ENCODE measurements at places on chromosomes 5 and 9.

DNA sequence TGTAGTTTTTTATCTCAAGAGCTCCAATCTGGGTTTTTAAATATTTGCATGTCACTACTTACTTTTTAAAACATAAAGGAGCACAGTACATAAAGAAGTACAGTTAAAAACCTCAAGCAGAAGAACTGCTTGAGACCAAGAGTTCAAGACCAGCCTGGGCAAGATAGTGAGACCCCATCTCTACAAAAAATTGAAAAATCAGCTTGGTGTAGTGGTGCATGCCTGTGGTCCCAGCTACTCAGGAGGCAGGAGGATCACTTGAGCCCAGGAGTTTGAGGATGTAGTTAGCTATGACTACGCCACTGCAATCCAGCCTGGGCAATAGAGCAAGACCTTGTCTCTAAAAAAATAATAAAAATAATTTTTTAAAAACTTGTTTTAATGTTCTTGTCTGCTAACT lies 972.7 kb upstream of the DMAC1 start:
- DNase-seq = no peak

DNA sequence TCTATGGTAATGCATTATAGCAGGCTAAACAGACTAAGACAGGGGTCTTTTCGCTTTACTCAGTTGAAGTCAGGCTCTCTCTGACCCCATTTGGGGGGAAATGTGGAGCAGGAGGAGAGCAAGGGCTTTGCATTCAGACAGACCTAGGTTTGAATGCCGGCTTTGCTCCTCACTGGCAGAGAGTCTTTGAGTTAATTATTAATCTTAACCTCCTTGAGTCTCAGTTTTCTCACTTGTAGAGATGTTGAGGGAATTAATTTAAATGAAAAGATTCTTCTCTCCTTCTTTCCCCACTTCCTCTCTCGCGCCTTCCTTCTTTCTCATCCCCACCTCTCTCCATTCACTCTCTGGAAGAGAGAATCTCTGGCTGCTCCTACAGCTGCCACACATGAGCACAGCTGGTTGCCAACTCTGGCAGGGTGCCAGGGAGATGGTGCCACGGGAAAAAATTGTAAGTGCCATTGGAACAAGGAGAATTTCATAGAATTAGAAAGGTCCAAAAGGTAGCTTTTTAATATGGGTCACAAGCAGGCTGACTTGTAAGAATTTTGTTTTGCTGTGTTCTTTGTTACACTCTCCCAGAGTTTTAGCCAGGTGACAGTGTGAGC lies 25.2 kb upstream of the GLRA1 start:
- no peak for DNase-seq

- DNase-seq = no peak
These were observed 25.2 kb downstream of the NEURL1B start for GRCh38 chr5:172666251-172666650.

DNA sequence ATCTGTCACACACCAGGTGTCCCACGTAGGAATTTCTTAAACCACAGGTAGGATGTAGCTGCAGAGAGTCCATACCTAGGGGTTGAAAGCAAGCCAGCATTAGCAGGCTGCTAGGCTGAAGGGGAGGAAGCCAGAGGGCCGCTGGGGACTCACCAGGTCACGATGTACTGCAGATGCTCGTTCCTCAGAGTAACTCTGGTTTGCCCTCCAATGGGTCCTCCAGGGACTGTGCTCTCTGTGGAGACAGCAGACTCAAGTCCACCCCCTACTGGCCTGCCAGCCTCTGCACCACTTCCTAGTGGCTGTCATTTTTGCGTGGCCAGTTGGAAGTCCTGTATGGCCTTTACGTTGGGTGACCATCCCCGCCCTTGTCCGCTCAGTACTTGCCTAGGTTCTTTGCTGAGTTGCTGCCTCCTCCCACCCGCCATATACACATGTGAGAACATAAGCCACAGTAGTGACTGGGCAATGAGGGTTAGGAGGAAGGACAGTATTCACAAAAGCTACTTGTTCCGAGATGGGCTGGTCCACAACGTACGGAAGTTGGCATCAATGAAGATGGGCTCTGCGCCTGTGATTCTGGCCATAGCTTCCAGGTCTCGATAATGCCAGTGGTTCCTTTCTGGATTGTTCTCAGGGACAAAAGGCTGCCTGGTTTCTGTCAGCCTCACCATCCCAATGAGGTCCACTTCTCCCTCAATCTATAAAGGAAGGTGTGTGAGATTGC lies 4.1 kb downstream of the RPL7A start:
- DNase-seq = peak; percentile 48

GRCh38 chr5:132363431-132364112 lies 5.9 kb upstream of the SLC22A5 start:
- DNase-seq = peak; percentile 50

- DNase-seq = peak; percentile 20
These were observed 114.7 kb upstream of the TXNDC8 start for GRCh38 chr9:110452227-110452801.

DNA sequence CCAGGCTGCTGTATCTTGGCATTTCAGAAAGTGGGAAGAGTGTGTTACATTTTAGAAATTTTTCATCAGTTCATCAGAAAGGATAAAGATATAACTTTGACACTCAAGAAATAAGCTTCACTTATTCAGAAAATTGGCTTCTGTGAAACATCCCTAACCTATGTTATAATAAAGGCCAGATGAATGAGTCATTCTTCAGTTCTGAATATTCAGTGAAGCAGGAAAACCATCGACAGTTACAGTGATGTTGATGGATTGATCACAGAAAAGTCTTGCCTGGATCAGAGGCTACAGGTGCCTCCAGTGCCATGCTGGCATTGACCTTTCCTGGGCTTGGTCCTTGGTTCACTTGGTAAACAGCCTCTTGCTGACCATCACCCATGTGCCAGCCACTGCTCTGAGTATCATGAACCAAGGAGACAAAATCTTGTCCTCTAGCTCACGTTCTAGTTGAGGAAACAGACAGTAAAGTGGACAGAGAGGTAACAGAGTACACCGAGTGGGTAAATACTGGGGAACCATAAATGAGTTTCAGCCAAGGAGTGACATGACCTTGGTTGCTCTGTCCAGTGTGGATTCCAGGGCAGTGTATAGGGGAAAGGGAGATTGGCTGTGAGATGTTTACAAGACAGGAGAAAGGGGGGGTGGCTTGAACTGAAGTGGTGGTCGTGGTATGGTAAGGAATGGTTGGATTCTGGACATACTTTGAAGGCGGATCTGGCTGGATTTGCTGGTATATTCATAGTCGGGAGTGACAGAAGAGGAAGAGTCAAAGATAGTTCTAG lies 98.6 kb downstream of the AMBP start:
- no peak for DNase-seq

DNA sequence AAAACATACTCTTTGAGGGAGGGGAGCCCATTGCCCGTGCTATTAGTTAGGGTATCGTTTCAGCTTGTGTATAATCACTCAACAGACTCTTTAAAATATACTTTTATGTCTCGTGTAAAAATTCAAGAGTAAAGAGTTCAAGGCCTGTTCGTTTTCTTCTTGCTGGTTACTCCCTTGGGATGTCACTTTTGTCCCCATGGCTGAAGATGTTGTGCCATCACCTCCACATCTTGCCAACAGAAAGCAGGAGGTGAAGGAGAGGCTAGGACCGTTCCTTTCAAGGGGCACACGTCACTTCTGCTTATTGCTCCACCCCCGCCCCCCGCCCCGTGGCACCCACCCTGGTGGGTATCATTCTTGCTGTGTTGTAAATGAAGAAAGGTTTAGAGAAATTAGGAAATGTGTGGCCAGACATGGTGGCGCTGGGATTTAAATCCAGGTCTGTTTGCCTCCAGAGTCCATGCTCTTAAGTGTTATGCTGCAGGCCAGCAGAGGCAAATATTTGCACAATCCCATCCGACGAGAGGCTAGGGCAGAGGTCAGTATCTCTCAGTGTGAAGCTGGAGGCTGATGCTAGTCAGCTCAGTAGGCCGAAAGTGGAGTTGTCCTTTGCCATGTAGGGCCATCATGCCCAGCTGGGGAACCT lies 3.0 kb downstream of the MLANA start:
- DNase-seq = no peak

DNA sequence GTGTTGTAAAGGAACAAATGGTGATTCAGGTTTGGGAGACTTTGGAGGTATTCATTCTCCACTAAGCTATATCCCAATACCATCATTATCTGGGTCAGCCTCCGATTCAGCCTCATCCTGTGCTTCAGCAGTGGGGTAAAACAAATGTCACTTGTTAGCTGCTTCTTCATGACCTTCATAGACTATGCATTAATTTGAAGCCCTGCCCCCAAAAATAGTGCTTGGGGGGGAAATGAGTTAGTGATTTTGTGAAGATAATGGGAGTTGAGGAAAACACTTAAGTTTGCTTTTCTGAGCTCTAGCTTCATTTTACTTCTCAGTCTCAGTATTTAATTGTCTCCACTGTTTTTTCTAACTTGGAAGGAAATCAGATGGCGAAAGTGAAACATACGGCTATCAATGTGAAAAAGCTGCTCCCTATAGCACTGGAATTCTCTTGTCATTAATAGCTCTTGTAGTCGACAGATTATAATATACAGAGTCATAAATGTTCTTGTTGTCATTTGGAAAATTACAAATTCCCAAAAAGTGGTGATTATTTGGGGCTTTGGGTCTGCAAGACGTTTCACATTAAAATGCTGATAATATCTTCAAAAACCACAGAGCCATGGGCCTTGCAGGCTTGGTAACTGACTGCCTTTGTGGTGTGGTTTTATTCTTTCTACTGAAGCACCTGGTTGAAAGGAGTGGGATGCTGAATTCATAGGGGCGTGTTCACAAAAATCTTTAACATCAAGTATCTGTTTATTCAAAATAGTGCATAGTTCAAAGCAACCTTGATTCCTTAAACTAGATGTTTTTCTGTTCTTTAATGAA lies 40.0 kb downstream of the PIK3R1 start:
- no peak for DNase-seq

DNA sequence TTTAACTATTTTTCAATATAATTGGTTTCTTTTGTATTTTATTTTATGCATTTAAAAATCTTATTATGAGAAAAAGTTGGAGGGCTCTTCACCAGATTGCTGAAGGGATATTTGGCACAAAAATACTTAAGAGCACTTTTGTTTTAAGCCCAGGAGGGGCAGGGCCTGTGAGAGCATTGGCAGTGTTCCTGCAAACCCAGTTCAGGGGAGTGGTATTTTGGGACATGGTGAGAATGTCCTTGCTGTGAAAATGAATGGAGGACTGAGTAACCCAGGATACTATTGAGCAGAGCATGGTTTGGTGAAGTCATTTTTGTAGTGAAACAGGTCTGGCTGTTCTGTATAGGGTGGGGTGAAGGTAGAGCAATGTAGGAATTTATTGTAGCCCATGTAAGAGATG lies 121.4 kb downstream of the KCTD16 start:
- DNase-seq = no peak

GRCh38 chr5:178212241-178213002 lies 8.1 kb downstream of the HNRNPAB start:
- DNase-seq = no peak

DNA sequence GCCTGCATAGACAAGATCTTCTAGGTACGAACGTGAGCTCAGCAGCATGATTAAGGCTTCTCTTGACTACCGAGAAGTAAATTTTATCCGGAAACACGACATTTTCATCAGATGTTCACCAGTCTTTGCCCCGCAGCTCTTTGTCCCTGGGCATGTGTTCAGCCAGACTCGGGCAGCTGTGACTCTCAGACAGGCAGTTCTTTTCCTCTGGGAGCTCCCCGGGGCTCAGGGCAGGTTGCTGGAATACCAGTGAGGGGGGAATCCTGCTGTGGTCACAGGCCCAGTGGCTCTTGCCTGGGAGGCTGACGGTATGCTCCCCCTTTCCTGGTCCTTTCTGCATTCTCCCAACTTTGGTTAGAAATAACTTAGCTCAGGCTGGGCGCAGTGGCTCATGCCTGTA lies 186.1 kb downstream of the GNA14 start:
- DNase-seq = no peak

DNA sequence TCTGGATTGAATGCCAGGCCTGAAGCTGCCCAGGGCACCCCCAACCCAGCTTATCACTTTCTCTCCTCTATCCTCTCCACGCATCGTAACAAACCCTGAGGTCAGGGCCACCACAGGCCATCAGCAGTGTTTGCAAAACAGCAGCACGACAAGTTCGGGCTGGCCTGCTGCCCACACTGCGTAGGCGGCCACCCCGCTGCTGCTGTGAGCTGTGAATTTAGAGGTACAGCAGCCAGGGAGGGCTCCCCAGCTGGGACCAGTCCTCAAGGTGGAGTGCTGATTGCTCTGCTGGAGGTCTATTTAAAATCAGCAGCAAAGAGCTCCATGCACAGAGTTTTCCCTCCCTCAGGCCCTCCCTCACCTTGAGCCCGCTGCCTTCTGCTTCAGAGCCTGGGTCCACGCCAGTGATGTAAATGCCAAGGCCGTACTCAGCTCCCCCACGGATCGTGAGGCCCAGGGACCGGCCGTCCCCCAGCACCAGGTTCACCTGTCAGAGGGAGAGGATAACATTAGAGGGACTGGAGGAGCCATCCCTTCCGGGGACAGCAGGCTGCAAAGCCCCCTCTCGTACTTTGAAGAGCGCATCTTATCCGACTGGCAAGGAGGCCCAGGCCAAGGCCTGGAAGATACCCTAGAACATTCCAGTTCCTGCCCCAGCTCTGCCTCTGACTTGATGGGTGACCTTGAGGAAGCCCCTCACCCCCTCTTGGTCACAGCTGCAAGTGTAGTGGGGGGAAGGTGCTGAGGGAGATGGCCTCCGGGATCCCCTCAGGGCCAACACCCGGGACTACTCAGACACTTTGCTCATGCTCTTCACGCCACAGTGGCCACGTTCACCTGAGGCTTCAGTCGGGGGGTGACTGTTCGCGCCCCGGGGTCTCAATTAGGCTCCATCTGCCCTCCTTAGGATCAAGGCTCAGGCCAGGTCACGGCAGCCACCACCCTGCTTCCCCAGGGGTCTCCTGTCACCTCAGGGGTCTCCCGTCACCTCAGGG lies 39.1 kb downstream of the WHRN start:
- no peak for DNase-seq

GRCh38 chr5:147098233-147098790 lies 136.5 kb upstream of the STK32A start:
- peak; percentile 23 for DNase-seq

- no peak for DNase-seq
These were observed 166.9 kb downstream of the DMRT2 start for GRCh38 chr9:1217076-1217475.

- DNase-seq = peak; percentile 44
These were observed 232.6 kb downstream of the EPB41L4A start for GRCh38 chr5:112186401-112186990.

GRCh38 chr9:107046692-107047091 lies 183.7 kb downstream of the ZNF462 start:
- DNase-seq = no peak

All from endothelial cell of umbilical vein (primary cell).